Activated CD4-positive, alpha-beta T cell treated with anti-CD3 and anti-CD28 coated beads for 24 hours (primary cell): ENCODE measurements at places on chromosomes 12 and 14.

- DNase-seq = no peak
Observed at GRCh38 chr12:3520168-3520567, 29.2 kb downstream of the PRMT8 start.

GRCh38 chr12:52519826-52520662 lies at the start of gene KRT5:
Gene KRT5 (minus strand): TSS chr12:52520394. CDS start chr12:52520296, 98 bp downstream.
- no peak for DNase-seq

GRCh38 chr12:69726922-69727321 lies 11.7 kb upstream of the RAB3IP start:
- no peak for DNase-seq

DNA sequence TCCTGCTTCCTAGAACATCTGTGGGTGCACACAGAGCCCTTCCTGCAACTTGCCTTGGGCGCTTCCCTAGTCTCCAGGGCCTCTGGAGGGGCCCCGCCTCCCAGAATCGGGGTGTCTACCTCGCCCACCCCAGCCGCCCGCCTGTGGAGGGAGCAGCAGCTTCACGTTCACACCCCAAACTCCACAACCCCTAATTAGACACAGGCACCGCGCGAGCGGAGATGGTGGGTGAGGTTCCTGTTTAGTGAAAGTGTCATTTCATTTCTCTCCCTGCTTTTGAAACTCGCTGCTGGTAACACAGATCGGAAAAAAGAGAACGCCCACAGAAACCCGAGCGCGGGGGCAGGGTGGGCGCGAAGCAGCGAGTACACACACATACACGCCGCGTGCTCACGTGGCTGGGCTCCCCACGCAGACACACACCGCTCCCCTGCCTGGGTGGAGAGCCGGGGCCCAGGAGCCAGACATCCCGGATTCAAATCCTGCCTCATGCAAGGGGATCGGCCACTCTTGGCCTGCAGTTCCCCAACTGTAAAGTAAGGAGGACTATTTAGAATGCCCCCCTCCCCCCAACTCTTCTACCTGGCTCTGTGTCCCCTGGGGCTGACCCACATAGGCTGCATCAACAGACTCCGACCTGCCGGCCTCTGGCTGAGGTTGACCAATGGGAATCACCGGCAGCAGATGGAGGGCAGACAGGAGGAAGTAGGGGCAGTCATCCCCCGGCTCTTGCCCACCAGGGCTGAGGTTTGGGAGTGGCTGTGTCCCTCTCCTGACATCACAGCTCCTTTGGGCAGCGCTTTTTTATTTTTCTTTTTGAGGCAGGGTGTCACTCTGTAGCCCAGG lies 79.2 kb upstream of the NCOR2 start:
- peak; percentile 29 for DNase-seq

- DNase-seq = no peak
Observed at GRCh38 chr12:132354982-132355680, 25.7 kb upstream of the GALNT9 start.
